SJSA1 (cell line): ENCODE measurements at places on chromosomes 1 and 21. TPM values are rescaled to one million over a fixed set of nuclear protein-coding genes. Genes with fewer than 3 reads are reported as not detected.

GRCh38 chr1:181129771-181130606 is 41.5 kb downstream of the IER5 start:
- DNase-seq, result no peak

DNA sequence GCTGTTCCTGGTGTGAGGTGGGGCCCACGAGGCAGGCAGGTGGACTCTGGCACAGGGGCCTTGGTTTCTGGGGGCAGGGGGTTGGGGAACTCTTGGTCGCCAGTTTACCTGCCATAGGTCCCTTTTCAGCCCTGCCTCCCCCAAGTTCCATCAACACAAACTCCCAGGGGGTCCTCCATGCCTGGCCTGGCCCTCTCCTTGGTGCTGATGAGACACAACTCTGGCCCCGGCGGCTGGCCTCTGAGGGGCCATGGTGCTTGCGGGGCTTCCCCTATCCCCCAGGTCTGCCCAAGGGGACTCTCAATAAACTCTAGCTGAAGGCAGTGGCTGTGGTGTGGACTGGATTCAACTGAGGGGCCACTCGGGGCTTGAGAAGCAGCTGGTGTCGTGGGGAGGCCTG is 16.0 kb downstream of the HTR6 start:
- no peak for DNase-seq

- DNase-seq, result no peak
These were observed 6.7 kb downstream of the SLC19A1 start for GRCh38 chr21:45535341-45536081.

DNA sequence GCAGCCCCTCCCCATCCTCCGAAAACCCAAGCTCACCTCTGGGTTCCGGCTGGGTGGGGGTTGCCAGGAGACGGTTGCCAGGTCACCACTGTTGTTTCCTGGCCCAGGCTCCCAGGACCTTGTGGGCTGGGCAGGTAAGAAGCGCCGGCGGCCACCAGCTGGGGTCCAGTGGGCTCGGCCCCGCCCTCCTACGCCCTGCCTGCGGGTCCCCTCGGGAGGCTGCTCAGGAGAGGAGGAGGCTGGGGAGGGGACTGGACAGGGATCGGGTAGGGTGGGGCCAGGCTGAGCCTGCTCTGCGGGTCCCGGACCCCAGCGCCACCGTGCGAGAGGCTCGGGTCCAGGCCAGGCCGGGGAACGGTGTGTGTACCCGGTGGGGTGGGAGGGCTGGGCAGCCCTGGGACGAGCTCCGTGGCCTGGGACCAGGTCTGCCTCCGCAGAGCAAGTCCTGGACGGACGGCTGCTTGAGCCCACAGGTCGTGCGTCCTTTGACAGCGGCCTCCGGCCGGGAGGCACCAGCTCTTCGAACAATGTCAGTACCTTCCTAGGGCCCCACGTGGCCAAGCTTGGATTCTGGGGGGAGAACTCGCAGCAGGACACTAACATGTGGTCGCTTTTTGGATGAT is at the start of gene TTLL10:
Gene TTLL10 (plus strand): TSS at position 88 of the 623 bp plus-strand sequence. CDS start 5,336 bp downstream, outside the sequence.
- no peak for DNase-seq

DNA sequence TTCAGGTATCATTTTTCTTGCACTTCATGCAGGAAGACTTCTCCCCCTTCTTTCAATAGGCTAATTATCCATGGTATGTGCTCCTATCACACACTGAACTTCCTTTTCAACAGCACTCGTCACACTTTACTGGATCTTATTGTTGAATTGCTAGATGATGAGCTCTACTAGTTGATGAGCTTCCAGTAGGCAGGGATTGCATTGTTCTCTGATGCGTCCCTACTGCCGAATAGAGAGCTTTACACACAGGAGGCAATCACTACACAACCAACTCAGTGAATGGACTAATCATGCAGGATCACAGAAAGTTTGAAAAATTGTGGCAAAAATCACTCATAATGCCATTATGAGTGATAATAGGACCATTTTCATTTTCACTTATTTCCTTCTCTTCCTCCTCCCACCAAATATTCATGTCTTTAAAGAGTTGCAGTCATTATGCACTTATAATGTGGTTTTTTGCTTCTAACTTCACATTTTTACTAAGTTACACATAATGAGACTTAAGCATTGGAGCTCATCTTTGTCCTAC is 128.1 kb upstream of the ZNF648 start:
- DNase-seq, result no peak

- DNase-seq, result no peak
These were observed 76.8 kb downstream of the PLXNA2 start for GRCh38 chr1:208167261-208167869.

GRCh38 chr1:28926629-28927265 is 12.4 kb downstream of the EPB41 start:
- no peak for DNase-seq

DNA sequence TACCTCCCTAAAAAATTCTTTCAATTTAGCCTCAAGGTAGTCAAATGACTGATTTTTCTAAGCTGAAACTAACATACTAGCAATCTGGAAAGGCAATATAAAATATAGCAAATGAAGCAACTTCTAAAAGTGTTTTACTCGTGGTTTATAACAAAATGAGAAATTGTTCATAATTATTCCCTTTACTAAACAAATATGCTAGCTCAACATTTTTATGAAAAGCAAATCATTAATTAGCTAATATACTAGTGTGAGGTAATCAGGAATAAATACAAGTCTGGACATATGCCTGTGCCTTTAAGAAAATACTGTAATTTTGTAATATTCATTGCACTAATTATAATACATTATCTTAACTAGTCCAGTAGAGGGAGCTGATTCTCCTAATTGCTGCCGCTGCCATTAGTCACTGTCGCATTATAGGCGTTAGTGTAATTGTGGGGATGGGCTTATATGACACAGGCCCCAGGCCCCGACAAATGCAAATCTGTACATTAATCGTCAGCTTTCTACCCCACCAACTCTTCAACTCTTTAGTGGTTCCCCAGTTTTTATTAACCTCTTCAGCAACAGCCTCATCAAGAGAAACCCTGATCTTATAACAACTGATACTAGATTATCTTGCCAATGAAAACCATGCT is 160.9 kb downstream of the GABPA start:
- no peak for DNase-seq

DNA sequence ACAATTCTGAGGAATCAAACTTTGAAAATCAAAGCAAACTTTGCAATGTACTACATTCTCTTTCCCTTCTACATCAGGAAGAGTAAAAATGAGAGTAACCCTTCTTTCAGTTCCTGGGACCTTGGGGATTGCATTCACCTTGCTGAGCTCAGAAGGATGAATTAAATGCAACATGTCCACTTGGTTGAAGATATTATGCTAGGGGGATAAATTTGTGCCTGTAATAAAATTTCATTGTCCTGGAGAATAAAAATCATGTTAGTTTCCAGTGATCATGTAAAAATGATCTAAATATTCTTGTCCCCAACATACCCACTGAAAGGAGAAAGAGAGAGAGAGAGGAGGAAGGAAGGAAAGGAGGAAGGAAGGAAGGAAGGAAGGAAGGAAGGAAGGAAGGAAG is 587.1 kb upstream of the NEGR1 start:
- no peak for DNase-seq

DNA sequence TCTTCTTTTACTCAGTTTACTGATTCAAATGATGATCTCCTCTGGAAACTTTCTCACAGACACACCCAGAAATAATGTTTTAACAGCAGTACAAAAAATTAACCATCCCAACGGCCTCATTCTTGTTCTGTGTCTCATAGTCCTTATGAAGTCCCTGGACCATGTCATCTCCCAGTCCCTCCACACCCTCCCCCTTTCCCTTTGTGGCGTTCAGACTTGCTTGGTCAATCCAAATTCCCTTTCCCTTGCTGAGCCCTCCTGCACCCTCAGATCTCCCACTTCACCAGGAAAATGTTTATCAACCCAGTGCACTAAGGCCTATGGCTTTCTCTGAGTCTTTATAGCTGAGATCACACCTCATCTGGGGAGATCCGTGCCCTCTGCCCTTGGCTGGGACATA is 85.9 kb downstream of the CENPF start:
- DNase-seq, result no peak

DNA sequence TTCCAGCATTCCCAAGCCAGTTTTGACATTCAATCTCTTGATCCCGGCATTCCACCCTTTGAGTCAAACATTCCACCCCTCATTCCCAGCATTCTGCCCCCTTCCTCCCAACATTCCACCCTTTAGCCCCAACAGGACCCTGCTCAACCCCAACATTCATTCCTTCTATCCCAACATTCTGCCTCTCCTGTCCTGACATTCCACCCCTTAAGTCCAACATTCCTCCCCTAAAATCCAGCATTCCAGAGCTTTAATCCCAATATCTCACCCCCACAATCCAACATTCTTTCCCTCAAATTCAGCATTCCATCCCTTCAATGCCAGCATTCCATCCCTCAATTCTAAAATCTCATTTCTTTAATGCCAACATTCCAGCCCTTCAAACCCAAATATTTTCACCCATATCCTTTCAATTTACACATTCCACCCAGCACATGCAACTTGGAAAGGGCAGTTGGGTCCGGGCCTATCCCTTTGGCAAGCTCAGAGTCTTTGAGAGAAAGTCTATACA is 22.9 kb downstream of the DDX20 start:
- DNase-seq, result peak; percentile 54

- no peak for DNase-seq
These were observed 163.7 kb downstream of the HS2ST1 start for GRCh38 chr1:87077959-87078639.

- no peak for DNase-seq
These were observed 5.5 kb upstream of the GATAD2B start for GRCh38 chr1:153928245-153928644.

LIN28A gene
- total RNA-seq, result not detected in 2 replicates

LRRC39 gene
- total RNA-seq, result 0.13 TPM in 1 of 2 replicates, not detected in the other
